Activated CD4-positive, alpha-beta T cell treated with anti-CD3 and anti-CD28 coated beads, Interleukin-2, amount 50 U/mL, for 48 hours (primary cell): ENCODE measurements at places on chromosomes 3 and 15.

DNA sequence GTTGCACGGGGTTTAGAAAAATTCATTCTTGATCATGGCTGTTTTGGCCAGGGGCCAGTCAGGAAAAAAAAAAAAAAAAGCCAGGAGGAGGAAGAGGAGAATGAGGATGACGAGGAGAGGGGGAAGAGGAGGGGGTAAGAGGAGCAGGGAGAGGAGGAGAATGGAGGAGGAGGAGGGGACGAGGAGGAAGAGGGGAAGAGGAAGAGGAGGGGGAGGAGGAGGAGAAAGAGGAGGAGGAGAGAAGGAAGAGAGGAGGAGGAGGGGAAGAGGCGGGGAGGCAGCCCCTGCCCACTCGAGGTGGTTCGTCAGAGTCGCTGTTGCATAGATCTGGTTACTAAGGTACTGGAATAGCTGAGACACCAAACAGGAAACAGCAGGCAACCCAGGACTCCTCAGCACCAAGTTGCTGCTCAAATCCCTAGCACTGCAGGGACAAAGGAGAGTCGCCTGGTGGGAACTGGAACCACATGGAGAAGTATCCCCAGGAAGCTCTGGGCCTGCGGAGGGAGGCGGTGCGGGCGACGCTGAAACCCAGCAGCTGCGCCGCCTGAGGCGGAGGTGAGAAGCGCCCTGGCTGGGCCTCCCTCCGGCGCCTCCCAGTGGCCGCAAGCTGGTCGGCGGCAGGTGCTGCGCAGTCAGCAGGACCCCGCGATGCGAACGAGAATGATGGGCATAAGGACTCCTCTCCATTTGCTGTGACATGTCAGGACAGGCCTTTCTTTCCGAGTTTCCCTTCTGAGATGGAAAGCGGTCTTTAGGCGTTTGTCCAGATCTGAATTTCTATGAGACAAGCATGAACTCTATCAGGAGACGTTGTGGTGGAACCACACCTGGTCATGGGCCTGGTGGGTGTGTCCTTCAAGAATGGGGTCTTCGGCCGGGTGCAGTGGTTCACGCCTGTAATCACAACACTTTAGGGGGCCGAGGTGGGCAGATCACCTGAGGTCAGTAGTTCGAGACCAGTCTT, 17.5 kb downstream of the FAM240A start:
- peak; percentile 80 for DNase-seq

DNA sequence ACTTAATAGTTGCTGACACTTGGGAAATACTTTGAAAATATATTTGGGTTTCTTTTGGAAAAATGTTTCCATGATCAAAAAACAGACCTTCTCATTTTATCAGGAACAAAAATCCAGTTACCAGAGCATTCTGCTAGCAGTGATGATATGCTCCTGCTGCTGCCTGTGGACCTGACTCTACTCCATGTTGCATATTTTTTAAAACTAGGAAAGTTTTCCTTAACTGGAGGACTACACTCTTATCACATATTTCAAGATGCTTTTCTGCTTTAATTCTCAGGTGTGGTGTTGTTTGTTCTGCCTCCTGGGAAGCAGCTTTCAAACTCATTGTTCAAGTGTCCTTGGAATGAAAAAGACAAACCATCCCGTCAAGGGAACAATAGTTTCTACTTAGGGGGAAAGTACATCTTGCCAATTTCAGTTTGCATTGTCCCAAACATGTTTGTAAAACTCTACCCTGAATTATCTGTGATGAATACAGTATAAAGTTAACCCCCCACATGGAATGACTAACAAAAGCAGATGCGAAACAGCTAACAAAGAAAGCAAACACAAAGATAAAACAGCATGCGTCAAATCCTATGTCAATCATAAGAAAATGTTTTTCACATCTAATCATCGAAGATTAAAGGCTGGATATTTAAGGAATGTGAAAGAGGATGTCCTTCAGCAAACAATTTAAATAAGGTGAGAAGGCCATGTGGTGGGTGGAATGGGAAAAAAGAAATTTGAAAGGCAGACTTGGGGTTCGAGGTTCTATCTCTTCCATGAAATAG, 40.1 kb upstream of the PSMD6 start:
- no peak for DNase-seq

GRCh38 chr15:61749169-61749568, 311.1 kb downstream of the VPS13C start:
- no peak for DNase-seq

- no peak for DNase-seq
These were observed 149.1 kb downstream of the NFKBIZ start for GRCh38 chr3:101998256-101998926.

- peak; percentile 30 for DNase-seq
These were observed 13.4 kb downstream of the WDR48 start for GRCh38 chr3:39065197-39065596.

- no peak for DNase-seq
These were observed 5.4 kb upstream of the RAB6B start for GRCh38 chr3:133901083-133901482.

DNA sequence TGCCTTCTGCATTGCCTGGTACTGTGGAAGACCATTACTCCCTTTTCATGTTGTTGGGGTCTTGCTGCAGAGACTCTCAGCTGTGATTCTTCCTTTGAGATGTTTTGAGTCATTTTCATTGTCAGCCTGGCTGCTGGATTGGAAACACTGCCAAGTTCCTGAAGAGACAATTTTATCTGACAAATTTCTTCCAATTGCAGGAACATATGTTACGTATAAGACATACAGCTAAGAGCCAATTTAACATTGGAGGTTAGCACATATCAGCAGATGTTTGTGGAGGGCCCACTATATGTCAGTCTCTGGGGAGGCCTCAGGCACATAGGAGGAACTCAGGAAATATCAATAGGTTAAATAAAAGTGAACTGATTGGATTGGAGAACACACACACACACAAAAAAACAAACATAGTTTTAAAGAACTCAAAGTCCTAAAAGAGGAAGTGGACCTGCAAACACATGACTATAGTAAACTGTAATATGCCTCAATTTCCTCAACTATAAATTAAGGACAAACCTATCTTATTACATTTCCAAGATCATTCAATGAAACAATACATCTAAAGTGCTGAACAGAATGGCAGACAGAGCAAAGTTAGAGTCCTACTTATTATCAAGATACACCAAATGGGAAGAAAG, 172.3 kb downstream of the MYRIP start:
- no peak for DNase-seq

DNA sequence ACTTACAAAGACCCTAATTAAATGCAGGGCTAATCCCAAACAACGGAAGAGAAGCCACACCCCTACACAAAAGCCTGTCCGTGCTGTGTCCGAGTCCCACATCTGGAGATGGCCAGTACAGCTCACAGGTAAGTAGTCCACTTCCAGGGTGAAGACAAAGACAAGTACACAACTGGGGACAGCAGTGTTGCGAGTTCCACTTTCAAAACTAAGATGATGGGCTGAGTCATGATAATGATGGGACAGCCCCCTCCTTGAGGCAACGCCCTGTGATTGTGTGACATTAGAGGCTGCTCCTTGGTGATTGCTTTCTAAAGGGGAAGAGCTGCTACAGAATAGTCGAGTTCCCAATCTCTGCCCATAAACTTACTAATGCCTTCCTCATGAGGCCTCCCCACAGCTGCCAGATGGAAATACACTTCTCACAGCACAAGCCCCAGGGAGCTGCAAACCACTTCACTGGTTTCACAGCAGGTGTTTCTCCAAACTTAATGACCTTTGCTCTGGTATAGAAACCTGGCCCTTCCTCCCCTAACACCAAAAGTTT, 27.6 kb downstream of the RFT1 start:
- peak; percentile 52 for DNase-seq

DNA sequence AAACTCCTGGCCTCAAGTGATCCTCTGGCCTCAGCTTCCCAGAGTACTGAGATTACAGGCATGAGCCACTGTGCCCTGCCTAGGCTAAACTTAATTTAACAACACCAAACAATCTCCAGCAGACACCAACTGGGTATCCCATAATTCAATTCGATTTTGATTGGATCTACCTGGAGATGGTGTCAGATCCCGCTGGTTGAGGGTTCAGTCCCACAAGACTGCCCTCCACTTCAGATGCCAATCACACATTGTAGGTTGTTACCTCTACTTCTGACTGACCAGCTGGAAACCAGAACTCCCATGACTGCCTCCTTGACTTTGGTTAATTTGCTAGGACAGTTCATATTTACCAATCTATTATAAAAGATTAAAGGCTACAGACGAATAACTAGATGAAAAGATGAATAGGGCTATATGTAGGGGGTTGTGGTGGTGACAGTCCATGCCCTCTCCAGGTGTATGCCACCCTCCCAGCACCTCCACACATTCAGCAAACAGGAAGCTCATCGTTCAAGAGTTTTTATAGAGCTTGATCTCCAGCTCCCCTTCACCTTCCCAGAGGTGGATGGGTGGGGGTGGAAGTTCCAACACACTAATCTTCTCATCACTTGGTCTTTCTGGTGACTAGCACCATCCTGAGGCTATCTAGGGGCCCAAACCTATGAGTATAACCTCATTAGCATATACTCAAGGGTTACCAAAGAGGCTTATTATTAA, 9.3 kb downstream of the B2M start:
- no peak for DNase-seq
